ENCODE measurements at places on chromosomes 3 and 15. TPM values are rescaled to one million over a fixed set of nuclear protein-coding genes. Genes with fewer than 3 reads are reported as not detected.

The PTH1R gene
- 0.99 TPM for total RNA-seq

DNA sequence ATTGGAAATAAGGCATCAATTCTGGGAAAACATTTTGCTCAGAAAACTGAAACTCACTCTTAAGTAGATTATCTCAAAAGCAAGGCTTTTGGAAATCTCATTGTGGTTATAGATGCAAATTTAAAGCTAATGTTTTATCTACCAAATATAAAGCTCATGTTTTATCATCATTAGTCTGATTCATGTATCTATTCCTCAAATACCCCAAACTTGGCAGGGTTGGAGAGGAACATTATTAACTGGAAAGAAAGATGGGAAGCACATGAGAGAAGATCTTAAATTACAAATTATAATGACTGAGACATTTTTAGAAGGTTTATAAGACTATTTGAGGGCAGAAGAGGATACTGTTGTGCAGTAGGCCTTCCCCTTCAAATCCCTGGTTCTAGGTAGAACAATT lies 137.3 kb upstream of the TGFBR2 start:
- no peak for DNase-seq
- H3K27me3 ChIP-seq = no peaks in the 10 kb centered on the region
- H3K36me3 ChIP-seq = no peaks in the 10 kb centered on the region
- H3K27ac ChIP-seq = no peak overlapping the region

GRCh38 chr3:85881833-85882393 lies 923.1 kb downstream of the CADM2 start:
- no peak overlapping the region for H3K4me3 ChIP-seq
- H3K27me3 ChIP-seq = no peaks in the 10 kb centered on the region
- no peak for DNase-seq
- no peak overlapping the region for H3K27ac ChIP-seq
- no peaks in the 10 kb centered on the region for H3K36me3 ChIP-seq

DNA sequence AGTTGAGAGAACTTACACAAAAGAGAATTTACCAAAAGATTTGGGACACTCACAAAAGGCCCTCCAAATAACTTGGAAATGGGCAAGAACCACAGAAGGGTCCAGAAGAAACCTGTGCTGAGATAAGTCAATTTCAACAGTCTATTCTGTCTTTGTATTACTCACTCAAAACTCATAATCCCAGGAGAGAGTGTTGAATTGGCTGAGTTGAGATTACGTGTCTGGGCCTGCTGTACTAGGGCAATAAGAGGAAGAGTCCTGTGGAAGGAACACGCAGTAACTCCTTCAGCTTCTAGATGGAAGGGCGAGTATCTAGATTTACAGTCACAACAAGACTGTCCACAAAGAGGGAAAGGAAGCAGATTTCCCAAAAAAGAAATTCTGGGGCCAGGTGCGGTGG lies 42.5 kb upstream of the DYNC1LI1 start:
- H3K27ac ChIP-seq = no peak overlapping the region
- H3K27me3 ChIP-seq = no peaks in the 10 kb centered on the region
- no peak for DNase-seq
- no peak overlapping the region for H3K4me3 ChIP-seq
- H3K4me1 ChIP-seq = no peaks in the 10 kb centered on the region

DNA sequence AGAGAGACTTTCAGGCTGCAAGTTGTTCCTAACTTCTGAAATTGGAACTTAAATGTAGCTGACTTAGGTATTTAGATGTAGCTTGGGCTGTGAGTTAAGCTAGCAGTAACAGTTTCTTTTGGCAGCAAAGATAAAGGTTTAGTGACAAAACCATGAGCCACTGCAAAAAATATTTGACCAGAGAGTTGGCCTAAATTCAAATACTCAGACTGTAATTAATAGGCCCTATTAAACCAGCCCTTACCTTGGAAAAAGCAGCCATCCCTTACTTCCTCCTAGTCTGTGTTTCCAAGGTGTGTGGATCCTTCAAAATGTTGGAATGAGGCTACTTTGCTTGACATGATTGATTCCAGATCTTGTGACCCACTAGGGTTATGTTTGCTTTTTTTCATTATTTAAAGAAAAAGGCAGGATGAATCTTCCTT lies 8.2 kb downstream of the TPM1 start:
- peaks cover 15% of the 10 kb centered on the region for H3K36me3 ChIP-seq
- H3K27me3 ChIP-seq = no peaks in the 10 kb centered on the region
- peaks cover 7% of the 10 kb centered on the region for H3K4me1 ChIP-seq
- DNase-seq = no peak
- no peak overlapping the region for H3K4me3 ChIP-seq
- no peak overlapping the region for H3K27ac ChIP-seq

All from H9 (cell line).